Right atrium auricular region (tissue), 2 donors: ENCODE measurements at places on chromosomes 11 and 22.

- no peaks in the 10 kb centered on the region for H3K36me3 ChIP-seq
- no peaks in the 10 kb centered on the region for H3K27me3 ChIP-seq
- H3K4me1 ChIP-seq, result no peaks in the 10 kb centered on the region
- DNase-seq, result no peak
These were observed 117.2 kb upstream of the NTM start for GRCh38 chr11:131253142-131253655.

DNA sequence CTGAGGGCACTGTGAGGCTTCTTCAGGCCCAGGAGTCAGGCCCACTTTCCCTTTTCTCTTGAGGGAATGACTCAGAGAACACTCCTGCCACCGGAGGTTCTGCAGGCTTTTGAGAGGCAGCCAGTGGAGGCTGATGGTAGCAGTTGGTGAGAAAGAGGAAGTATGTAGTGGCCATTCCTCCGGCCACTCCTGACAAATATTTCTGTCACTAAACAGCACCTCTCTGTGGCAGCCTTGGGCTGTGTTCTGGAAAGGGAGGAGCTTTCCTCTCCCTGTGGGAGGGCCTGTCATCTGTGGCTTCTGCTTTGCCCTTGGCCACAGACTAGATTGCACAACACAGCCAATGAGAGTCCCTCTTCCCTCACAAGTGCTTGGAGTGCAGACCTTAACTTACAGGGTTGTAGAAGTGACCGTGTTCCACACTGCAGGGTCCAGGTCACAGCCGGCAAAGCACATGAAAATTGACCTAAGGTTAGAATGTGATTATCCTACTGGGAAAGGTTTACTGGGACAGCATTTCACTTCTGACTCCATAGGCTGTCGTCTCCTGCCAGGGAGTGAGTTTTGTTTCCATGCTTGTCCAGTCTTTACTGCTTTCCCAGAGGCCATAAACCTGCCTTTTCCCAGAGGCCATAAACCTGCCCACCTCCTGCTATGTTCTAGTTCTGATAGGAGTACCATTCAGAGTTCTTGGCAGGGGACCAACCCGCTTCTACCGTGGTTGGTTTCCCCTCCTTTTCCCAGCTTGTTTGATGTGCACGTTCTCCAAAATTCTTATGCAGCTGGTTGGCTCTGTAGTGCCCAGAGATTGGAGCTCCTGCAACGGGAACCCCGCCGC, 33.3 kb downstream of the MARK2 start:
- peak; percentile 94 for DNase-seq
- H3K27ac ChIP-seq, result peak overlapping the region; percentile 71
- no peak overlapping the region for H3K4me3 ChIP-seq
- no peaks in the 10 kb centered on the region for H3K27me3 ChIP-seq
- H3K4me1 ChIP-seq, result peaks cover 88% of the 10 kb centered on the region

GRCh38 chr22:36736701-36737320, 33.3 kb upstream of the CACNG2 start:
- H3K4me3 ChIP-seq, result no peak overlapping the region
- no peak for DNase-seq
- H3K27ac ChIP-seq, result no peak overlapping the region
- H3K4me1 ChIP-seq, result no peaks in the 10 kb centered on the region
- H3K36me3 ChIP-seq, result no peaks in the 10 kb centered on the region

DNA sequence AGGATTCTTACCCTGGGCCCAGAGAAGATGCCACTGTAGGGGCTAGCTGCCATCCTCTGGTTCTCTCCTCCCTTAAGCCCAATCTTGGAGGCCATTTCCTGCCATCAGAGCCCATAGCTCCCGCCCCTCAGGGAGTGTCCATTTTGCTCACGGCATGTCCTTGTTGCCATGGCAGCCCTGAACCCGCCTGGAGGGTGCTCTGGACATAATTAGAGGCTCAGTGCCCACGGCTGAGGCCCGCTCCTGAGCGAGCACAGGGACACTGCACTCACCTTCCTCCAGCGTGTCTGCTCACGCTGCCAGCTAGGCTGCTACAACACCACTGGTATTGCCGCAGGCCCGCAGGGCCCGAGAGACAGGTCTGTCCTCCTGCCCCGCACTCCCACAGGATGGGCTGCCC, 11.1 kb upstream of the SUSD2 start:
- no peaks in the 10 kb centered on the region for H3K27me3 ChIP-seq
- DNase-seq, result no peak
- H3K36me3 ChIP-seq, result peaks cover 58% of the 10 kb centered on the region
- H3K4me3 ChIP-seq, result no peak overlapping the region
- no peak overlapping the region for H3K27ac ChIP-seq

GRCh38 chr11:76685831-76686230, 15.3 kb upstream of the LRRC32 start:
- H3K27me3 ChIP-seq, result no peaks in the 10 kb centered on the region
- no peak overlapping the region for H3K27ac ChIP-seq
- DNase-seq, result no peak
- no peaks in the 10 kb centered on the region for H3K36me3 ChIP-seq

DNA sequence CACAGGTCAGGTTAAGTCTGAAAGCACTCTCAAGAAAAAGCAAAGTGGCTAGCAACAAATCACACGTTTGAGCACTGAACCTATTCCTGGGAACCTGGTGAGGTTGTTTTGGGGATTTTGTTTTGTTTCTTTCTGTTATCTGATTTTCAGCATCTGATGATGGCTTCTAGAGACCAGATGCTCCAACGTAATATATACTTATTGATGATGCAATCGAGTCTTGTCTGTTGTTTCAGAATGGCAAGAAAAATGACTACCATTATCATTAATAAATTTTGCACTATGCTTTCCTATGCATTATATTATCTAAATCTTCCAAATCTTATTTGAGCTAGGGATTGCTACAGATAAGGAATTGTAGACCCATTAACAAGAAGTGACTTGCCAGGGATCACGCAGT, 312.3 kb upstream of the FAT3 start:
- H3K4me3 ChIP-seq, result no peak overlapping the region
- no peaks in the 10 kb centered on the region for H3K36me3 ChIP-seq
- no peak overlapping the region for H3K27ac ChIP-seq
- DNase-seq, result no peak
- H3K27me3 ChIP-seq, result no peaks in the 10 kb centered on the region

- no peak for DNase-seq
- peak overlapping the region; percentile 75 for H3K27ac ChIP-seq
- no peaks in the 10 kb centered on the region for H3K36me3 ChIP-seq
These were observed 624 bp downstream of the TMEM41B start for GRCh38 chr11:9313648-9314290.

- H3K4me1 ChIP-seq, result no peaks in the 10 kb centered on the region
- H3K27ac ChIP-seq, result no peak overlapping the region
- H3K36me3 ChIP-seq, result no peaks in the 10 kb centered on the region
- H3K27me3 ChIP-seq, result no peaks in the 10 kb centered on the region
- H3K4me3 ChIP-seq, result no peak overlapping the region
These were observed 660.6 kb downstream of the ETS1 start for GRCh38 chr11:127926721-127927120.

DNA sequence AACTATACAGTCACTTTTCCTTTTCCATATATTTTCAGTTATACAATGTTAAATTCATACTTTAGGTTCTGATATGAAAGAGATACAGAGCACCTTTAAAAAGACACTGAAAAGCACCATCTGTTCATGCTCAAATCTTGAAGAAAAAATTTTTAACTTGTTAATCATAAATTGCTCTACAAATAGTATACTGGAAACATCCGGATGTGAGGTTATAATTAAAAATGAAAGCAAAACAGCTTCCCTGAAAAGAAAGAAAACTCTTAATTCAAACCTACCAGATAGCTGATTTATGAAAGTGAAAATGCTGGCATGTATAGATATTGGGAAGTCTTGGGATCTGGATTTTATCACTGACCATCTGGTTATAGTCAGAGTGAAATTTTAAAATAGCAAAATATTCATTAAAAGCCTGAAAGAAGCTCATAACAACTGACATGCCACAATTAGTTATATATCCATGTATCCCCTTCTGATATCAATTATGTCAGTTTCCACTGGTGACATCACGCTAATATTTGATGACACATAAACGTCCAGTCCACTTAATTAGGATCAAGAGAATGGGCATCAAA, 740.0 kb downstream of the DLG2 start:
- H3K27ac ChIP-seq, result no peak overlapping the region
- H3K4me3 ChIP-seq, result no peak overlapping the region
- no peaks in the 10 kb centered on the region for H3K27me3 ChIP-seq
- H3K4me1 ChIP-seq, result no peaks in the 10 kb centered on the region
- no peaks in the 10 kb centered on the region for H3K36me3 ChIP-seq

DNA sequence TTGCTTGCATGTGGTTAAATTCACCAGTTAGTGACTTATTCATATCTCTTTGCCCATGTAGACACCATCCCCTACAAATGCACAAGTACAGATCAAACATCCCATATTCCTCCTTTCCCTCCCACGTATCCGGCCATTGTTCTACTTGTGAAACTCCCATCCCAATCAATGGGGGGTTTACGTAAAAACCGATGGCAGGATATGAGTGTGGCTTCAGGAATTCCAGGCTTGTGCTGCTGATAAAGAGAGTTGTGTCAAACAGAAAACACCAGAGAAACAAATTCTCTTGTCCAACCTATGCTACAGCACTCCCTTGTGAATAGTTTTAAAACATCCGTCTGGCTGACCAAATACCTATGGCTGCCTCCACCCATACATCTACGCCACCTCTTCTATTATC, 15.5 kb downstream of the FLI1 start:
- H3K27ac ChIP-seq, result peak overlapping the region; percentile 27
- H3K4me1 ChIP-seq, result peaks cover 68% of the 10 kb centered on the region
- H3K4me3 ChIP-seq, result no peak overlapping the region
- DNase-seq, result peak; percentile 61

DNA sequence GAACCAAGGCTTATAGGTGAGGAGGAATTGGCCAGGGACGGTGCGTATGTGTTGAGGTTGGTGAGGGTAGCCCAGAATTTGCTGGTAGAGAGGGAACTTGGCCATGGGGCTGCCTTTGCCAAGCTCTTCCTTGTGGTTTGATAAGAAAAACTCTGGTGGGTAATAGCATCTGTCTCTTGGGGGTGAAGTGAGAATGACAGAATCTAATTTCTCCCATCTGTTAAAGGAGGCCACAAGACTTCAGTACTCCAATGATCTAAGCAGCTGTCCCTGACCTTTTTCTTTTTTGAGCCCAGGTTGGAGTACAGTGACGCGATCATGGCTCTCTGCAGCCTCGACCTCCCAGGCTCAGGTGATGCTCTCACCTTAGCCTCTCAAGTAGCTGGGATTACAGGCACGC, 36.0 kb upstream of the PICK1 start:
- peaks cover 19% of the 10 kb centered on the region for H3K4me1 ChIP-seq
- H3K27ac ChIP-seq, result no peak overlapping the region
- no peaks in the 10 kb centered on the region for H3K27me3 ChIP-seq
- no peak for DNase-seq
- no peaks in the 10 kb centered on the region for H3K36me3 ChIP-seq

GRCh38 chr22:23035557-23036277, 34.6 kb upstream of the GNAZ start:
- H3K27me3 ChIP-seq, result no peaks in the 10 kb centered on the region
- no peaks in the 10 kb centered on the region for H3K4me1 ChIP-seq
- H3K27ac ChIP-seq, result no peak overlapping the region

DNA sequence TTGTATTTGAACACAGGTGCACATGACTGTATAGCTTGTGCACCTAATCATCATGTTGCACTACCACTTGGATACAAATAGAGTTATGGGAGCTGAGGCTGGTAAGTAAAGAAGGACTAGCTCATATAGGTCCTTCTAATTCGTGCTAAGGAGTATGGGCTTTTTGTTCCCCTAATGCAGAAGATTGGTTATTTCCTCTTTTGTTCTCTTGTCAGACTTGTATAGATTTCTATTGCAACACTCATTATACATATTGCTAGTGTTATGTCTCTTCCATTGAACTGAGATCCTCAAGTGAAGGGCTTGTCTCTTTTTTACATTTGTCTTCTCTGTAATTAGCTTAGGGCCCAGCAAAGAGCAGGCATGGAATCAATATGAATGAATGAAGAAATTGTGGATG, 54.1 kb upstream of the ARHGAP20 start:
- no peak overlapping the region for H3K27ac ChIP-seq
- H3K36me3 ChIP-seq, result no peaks in the 10 kb centered on the region

DNA sequence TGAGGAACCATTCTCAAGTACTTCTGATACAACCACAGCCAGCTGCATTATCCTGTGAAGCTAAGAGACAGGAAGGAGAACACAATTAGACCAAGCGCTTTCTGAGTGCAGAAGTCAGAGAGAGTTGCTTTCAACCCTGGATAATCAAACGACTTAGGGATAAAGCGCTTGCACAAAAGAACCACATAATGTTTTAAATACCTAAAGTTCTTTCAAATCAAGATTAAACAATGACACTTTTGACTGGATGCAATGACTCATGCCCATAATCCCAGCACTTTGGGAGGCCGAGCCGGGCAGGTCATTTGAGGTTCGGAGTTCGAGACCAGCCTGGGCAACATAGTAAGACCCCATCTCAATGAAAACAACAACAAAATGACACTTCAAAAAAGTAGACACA, 145.1 kb downstream of the SWAP70 start:
- H3K4me3 ChIP-seq, result no peak overlapping the region
- DNase-seq, result no peak
- no peak overlapping the region for H3K27ac ChIP-seq
- peaks cover 9% of the 10 kb centered on the region for H3K4me1 ChIP-seq
- peaks cover 45% of the 10 kb centered on the region for H3K36me3 ChIP-seq
- no peaks in the 10 kb centered on the region for H3K27me3 ChIP-seq

- DNase-seq, result no peak
- H3K36me3 ChIP-seq, result no peaks in the 10 kb centered on the region
- H3K4me3 ChIP-seq, result no peak overlapping the region
- H3K4me1 ChIP-seq, result no peaks in the 10 kb centered on the region
- H3K27ac ChIP-seq, result no peak overlapping the region
- H3K27me3 ChIP-seq, result no peaks in the 10 kb centered on the region
These were observed 158.2 kb upstream of the ZBED5 start for GRCh38 chr11:11016068-11016467.

GRCh38 chr11:129314371-129314770, 61.3 kb upstream of the BARX2 start:
- no peak overlapping the region for H3K27ac ChIP-seq
- no peak overlapping the region for H3K4me3 ChIP-seq
- no peaks in the 10 kb centered on the region for H3K27me3 ChIP-seq
- H3K36me3 ChIP-seq, result no peaks in the 10 kb centered on the region

DNA sequence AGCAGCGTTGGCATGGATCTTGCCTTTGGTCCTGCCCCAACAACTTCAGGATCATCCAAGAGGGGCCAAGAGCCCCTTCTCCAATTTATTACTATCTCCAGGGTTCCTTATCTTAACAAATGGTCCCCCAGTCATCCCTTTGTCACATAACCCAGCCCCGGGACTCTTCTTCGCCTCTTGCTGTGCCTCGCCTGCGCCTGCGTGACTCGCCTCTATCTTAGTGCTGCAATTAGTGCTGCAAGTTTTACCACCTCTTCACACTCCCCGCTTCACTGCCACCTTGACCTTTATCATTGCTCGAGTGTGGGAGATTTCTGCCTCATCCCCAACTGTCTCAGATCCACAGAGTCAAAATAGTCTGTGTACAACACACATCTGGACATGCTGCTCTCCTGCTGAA, 4.0 kb upstream of the IGSF22 start:
- DNase-seq, result no peak
- no peak overlapping the region for H3K4me3 ChIP-seq

GRCh38 chr11:15750535-15751308, 605.6 kb downstream of the SOX6 start:
- no peaks in the 10 kb centered on the region for H3K4me1 ChIP-seq
- no peaks in the 10 kb centered on the region for H3K36me3 ChIP-seq
- no peak overlapping the region for H3K4me3 ChIP-seq
- no peak overlapping the region for H3K27ac ChIP-seq

- H3K27ac ChIP-seq, result no peak overlapping the region
- H3K27me3 ChIP-seq, result no peaks in the 10 kb centered on the region
- H3K36me3 ChIP-seq, result no peaks in the 10 kb centered on the region
- no peak overlapping the region for H3K4me3 ChIP-seq
These were observed 100.8 kb upstream of the CLPB start for GRCh38 chr11:72535194-72535547.

- H3K27me3 ChIP-seq, result no peaks in the 10 kb centered on the region
- H3K4me3 ChIP-seq, result no peak overlapping the region
- peaks cover 8% of the 10 kb centered on the region for H3K4me1 ChIP-seq
- no peak for DNase-seq
These were observed 15.8 kb downstream of the SLC25A17 start for GRCh38 chr22:40803321-40803720.
